ENCODE measurements at places on chromosomes 6 and 20. TPM values are rescaled to one million over a fixed set of nuclear protein-coding genes. Genes with fewer than 3 reads are reported as not detected.

MRPS18A gene
- 49.1 TPM for total RNA-seq

PERP gene
- 93.0 TPM for total RNA-seq

SRMS gene
- total RNA-seq, result 1.2 TPM

GRCh38 chr6:17167327-17167979 lies 65.6 kb downstream of the STMND1 start:
- H3K4me3 ChIP-seq, result no peak overlapping the region
- no peak overlapping the region for H3K27ac ChIP-seq
- no peaks in the 10 kb centered on the region for H3K27me3 ChIP-seq
- no peak for DNase-seq
- no peaks in the 10 kb centered on the region for H3K4me1 ChIP-seq

VGLL2 gene
- total RNA-seq, result not detected

- no peaks in the 10 kb centered on the region for H3K27me3 ChIP-seq
- no peaks in the 10 kb centered on the region for H3K36me3 ChIP-seq
- H3K27ac ChIP-seq, result no peak overlapping the region
- no peak overlapping the region for H3K4me3 ChIP-seq
- DNase-seq, result no peak
These were observed 615.5 kb downstream of the C6orf118 start for GRCh38 chr6:164693944-164694343.

DNA sequence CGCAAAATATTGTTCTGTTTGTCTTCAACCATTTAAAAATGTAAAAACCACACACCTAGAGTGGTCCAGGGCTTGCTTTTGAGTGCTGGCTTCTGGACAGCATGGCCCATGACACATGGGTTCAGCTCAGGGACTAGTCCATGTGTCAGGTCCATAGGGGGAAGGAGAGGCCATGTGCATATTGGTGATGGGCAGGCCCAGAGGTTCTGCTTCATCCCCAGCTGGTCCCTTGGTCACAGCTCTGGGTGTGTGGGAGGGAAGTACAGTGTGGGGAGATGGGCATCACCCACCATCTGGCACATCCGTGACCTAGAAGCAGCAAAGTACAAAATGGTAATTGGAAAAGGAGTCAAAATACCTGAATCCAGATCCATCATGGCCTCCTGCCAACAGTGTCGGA lies 50.7 kb downstream of the STK35 start:
- H3K4me3 ChIP-seq, result no peak overlapping the region
- DNase-seq, result no peak
- no peak overlapping the region for H3K27ac ChIP-seq
- peaks cover 11% of the 10 kb centered on the region for H3K4me1 ChIP-seq
- H3K36me3 ChIP-seq, result peaks cover 5% of the 10 kb centered on the region

KIF25 gene
- total RNA-seq, result not detected

DNA sequence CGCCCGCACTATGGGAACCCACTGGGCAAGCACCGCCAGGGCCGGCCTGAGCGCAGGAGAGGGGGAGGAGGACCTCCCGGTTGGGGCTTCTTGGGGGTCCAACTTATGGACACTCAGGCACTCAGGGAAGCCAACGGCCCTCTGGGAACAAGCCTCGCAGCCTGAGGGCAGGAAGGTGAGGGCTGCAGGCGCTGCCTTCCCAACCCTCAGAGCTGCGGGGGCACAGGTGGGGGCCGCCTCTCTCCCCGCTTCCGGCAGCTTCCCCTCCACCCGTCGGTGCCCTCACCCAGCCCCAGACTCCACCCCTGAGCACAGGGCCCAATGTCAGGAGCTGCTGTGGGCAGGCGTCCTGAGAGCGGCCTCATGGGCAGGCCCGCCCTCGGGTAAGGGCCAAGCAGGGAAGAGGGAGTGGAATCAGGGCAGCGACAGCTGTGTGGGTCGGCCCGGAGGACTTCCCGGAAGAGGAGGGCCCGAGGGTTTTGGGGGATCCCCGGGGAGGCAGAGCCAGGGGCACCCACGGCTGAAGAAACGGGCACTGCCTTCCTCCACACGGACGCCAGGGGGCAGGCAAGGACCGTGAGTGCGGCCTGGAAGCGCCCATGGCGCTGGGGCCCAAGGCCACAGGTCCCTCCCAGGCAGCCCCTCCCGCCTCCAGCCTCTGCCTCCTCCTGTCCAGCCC lies 488 bp upstream of the PTK6 start:
- peak overlapping the region; percentile 90 for H3K27ac ChIP-seq
- no peaks in the 10 kb centered on the region for H3K36me3 ChIP-seq
- peaks cover 52% of the 10 kb centered on the region for H3K4me1 ChIP-seq
- peak overlapping the region; percentile 66 for H3K4me3 ChIP-seq
- H3K27me3 ChIP-seq, result no peaks in the 10 kb centered on the region

DNA sequence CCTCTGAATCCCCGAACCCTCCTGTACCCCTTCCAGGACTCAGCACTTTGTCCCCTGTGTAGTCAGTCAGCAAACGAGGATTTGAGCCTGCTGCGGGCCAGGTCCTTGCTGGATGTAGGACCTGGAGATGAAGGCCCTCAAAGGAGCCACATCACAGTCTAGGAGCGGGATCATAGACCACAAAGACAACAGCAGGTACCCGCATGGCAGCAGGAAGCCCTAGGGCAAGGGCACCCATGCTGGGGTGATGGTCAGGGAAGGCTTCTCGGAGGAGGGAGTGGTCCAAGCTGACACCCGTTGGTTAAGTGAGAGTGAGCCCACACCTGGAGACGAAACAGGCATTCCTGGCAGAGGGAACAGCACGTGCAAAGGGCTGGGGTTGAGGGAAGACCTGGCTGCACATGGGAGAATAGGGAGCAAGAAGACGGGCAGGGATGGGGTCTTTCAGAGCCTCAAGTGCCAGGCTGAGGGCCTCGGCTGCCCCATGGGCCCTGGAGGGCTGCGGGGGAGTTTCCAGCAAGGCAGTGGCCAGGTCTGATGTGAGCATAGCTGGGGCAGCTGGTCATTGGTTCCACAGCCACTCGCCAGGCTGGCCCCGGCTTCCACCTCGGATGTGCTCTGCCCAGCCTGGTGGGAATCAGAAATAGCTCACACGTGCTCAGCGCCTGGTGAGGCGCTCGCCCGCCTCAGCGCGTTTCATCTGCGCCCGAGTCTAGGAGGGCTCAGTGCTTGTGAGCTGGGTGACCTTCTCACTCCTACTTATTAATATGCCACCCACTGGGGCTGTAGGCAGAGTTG lies 15.0 kb downstream of the DLGAP4 start:
- no peak overlapping the region for H3K4me3 ChIP-seq
- no peak overlapping the region for H3K27ac ChIP-seq
- no peaks in the 10 kb centered on the region for H3K36me3 ChIP-seq
- H3K4me1 ChIP-seq, result no peaks in the 10 kb centered on the region

NOX3 gene
- total RNA-seq, result not detected

DNA sequence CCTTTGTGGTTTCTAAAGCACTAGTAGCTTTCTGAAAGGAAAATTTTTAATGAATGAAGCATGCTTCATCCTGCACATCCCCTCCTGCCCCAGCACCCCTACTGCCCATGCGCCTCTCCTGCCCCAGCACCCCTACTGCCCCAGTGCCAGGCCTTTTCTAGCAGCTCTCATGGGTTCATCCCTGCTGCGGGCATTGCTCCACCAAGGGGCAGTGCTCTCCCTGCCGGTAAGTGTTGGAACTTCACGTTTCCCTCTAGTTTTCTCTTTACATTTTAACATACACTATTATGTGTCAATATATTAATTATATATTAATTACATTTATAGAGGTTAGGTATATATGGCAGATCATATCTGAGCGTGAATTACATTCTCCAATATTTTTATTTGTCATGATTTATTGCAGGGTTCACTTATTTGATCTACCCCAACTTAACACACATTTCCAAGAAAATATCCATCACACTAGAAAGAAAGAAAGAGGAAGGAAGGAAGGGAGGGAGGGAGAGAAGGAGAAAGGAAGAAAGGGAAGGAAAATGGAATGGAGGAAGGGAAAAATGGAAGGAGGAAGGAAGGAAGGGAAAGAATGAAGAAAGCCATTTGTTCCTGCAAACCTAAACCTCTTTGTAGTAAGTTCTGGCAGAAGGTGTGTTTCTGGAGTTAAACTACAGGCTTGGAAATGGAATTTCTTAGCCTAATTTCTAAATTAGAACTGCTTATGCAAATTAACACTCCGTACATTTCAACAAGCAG lies 46.8 kb downstream of the CEP43 start:
- H3K27me3 ChIP-seq, result no peaks in the 10 kb centered on the region
- no peaks in the 10 kb centered on the region for H3K4me1 ChIP-seq
- H3K36me3 ChIP-seq, result no peaks in the 10 kb centered on the region
- no peak for DNase-seq

- H3K4me3 ChIP-seq, result no peak overlapping the region
- no peak for DNase-seq
- H3K27me3 ChIP-seq, result no peaks in the 10 kb centered on the region
- H3K36me3 ChIP-seq, result no peaks in the 10 kb centered on the region
- H3K27ac ChIP-seq, result no peak overlapping the region
- no peaks in the 10 kb centered on the region for H3K4me1 ChIP-seq
These were observed 658.8 kb upstream of the CHD6 start for GRCh38 chr20:42276718-42277602.

ACOT13 gene
- 79.2 TPM for total RNA-seq

- no peak overlapping the region for H3K27ac ChIP-seq
- H3K27me3 ChIP-seq, result no peaks in the 10 kb centered on the region
- H3K4me3 ChIP-seq, result no peak overlapping the region
- peaks cover 7% of the 10 kb centered on the region for H3K4me1 ChIP-seq
- no peak for DNase-seq
- no peaks in the 10 kb centered on the region for H3K36me3 ChIP-seq
These were observed 100.2 kb downstream of the UST start for GRCh38 chr6:148846778-148847761.

DNA sequence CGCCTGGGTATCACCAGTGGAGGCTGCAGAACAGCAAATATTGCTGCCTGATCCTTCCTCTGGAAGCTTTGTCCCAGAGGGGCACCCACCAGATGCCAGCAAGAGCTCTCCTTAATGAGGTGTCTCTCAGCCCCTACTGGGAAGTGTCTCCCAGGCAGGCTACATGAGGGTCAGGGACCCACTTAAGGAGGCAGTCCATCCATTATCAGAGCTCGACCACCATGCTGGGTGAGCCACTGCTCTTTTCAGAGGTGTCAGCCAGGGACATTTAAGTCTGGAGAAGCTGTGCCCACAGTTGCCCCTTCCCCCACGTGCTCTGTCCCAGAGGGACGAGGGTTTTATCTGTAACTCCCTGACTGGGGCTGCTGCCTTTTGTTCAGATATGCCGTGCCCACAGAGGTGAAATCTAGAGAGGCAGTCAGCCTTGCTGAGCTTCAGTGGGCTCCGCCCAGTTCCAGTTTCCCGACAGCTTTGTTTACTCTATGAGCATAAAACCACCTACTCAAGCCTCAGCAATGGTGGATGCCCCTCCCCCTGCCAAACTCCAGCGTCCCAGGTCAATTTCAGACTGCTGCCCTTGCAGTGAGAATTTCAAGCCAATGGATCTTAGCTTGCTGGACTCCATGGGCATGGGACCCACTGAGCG lies 25.9 kb upstream of the AIG1 start:
- H3K27ac ChIP-seq, result no peak overlapping the region
- no peak for DNase-seq
- no peak overlapping the region for H3K4me3 ChIP-seq
- H3K4me1 ChIP-seq, result no peaks in the 10 kb centered on the region

DNA sequence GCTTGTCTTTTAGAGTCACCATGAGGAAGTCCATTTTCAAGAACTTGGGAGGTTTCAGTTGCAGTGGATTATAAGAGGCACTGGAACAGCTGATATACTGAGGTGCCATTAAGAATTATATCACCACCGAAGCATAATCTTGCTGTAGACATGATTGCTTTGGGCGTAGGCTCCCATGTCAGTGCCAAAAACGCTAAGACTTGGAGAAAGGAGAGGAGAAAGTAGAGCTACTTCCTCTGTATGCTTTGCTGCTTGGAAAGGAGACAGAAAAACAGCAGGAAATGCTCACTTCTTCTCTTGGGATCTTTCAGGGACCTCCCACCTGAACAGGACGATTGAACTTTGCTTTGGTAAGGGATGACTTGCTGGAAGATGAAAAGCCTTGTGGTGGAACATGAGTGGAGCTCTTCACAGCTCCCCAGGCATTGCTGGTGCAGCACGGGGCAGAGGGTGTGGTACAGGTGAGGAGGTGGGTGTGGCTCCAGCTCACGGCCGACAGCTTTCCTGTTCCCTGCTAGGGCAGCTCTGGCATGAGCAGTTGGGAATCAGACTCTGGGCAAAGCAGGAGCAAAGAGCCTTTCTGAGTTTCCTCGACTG lies 190.4 kb upstream of the JAG1 start:
- no peaks in the 10 kb centered on the region for H3K36me3 ChIP-seq
- peak overlapping the region; percentile 75 for H3K27ac ChIP-seq
- peak overlapping the region; percentile 10 for H3K4me3 ChIP-seq
- DNase-seq, result peak; percentile 65
- H3K4me1 ChIP-seq, result peaks cover 42% of the 10 kb centered on the region
- no peaks in the 10 kb centered on the region for H3K27me3 ChIP-seq

GRCh38 chr6:1039746-1040145 lies 272.2 kb upstream of the FOXQ1 start:
- peak overlapping the region; percentile 72 for H3K27ac ChIP-seq
- peaks cover 23% of the 10 kb centered on the region for H3K4me1 ChIP-seq
- no peaks in the 10 kb centered on the region for H3K36me3 ChIP-seq
- peak; percentile 77 for DNase-seq

DNA sequence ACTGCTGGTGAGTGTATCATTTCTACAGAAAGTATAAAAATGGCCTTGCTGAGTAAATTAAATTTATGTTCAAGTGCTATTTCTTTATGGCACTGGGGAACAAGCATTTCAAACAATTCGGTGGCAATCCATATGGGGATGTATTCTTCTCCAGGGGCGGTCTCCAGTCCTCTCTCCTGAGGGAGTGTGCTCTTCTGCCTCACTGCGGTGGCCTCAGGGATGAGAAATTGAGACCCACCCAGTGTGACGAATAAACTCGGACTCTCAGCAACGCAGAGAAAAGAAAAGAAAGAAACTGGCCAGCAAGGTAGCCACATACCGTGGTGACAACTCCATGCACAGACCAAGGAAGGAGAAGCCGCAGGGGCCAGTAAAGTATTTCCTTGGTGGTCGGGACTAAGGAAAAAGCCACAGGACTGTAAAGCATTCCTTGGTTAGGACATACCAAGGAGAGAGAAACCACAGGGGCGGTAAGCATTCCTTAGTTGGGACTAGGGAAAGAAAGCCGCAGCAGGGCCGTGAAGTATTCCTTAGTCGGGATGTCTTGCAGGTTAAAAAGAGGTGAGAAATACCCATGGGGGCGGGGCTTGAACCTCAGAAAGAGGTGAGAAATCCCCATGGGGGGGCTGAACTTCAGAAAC lies 13.6 kb upstream of the GOPC start:
- no peak overlapping the region for H3K4me3 ChIP-seq
- H3K27me3 ChIP-seq, result no peaks in the 10 kb centered on the region
- H3K36me3 ChIP-seq, result no peaks in the 10 kb centered on the region
- no peak overlapping the region for H3K27ac ChIP-seq
- DNase-seq, result peak; percentile 46
- peaks cover 12% of the 10 kb centered on the region for H3K4me1 ChIP-seq

DUSP15 gene
- not detected for total RNA-seq

GRCh38 chr20:11845340-11845739 lies 72.4 kb upstream of the BTBD3 start:
- H3K4me3 ChIP-seq, result no peak overlapping the region
- no peak for DNase-seq
- H3K4me1 ChIP-seq, result 0 out of 2 replicates have a peak, but pooled peaks cover 5% of the 10 kb centered on the region
- no peaks in the 10 kb centered on the region for H3K27me3 ChIP-seq

GRCh38 chr6:73258721-73259120 lies 4.3 kb downstream of the KHDC1 start:
- H3K27me3 ChIP-seq, result no peaks in the 10 kb centered on the region
- no peak for DNase-seq
- H3K4me1 ChIP-seq, result peaks cover 6% of the 10 kb centered on the region

RSPO3 gene
- not detected for total RNA-seq

Measured in PC-9 (cell line).